ENCODE measurements at places on chromosomes 12 and 14. TPM values are rescaled to one million over a fixed set of nuclear protein-coding genes. Genes with fewer than 3 reads are reported as not detected.
A peak's percentile ranks its signal among the peaks of the same experiment; 100 is the strongest.

DNA sequence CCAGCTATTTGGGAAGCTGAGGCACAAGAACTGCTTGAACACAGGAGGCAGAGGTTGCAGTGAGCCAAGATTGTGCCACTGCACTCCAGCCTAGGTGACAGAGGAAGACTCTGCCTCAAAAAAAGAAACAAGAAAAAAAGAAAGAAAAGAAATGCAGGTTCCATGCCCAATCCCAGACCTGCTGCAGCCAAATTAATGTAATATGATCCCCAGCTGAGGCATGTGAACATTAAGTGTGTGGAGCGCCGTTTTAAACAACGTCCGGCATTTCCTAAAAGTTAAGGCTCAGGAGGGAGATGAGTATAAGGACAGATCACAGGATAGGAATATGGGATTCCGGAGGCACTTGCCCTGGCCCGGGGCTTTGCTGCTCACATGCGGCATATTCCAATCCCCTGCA is 162.9 kb downstream of the KSR2 start:
- DNase-seq: no peak

SLC17A8 gene
- not detected for total RNA-seq

NOVA1 gene
- 0.90 TPM for total RNA-seq

DNA sequence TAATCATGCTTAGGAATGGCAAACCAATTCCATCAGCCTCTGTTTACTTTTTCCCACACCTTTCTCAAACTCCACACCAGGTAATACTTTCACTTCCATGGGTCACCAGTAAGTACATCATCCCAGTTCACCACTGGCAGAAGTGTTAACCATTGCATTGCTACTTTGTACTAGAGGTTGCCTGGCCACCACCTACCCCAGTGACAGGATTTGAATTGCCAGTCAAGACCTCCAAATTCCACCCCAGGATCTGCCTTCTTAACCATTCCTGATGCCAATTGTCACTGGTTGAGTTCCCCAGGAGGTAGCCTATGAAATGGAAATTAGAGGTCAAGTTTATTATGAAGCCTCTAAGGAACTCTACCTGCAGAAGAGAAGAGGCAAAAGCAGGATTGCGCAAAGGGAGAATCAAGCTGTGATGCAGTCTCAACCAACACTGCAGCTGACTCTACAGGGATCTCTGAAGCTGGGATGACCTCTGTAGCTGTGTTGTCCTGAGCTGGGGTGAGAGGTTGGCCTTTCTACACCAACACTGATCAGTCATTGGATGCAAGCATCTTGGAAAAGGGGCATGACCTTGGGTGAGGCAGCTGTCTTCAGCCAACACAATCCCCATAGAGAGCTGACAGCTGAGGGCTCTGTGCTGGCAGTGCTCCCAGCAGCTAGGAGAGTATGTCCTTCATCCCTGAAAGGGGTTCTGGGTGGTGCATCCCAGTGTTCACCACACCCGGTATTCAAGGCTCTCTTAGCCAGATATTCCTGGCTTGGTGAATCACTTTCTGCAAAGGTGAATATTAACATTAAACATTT is 37.0 kb upstream of the HMGA2 start:
- no peak for DNase-seq

GRCh38 chr12:83320350-83320749 is 633.6 kb downstream of the TMTC2 start:
- no peak for DNase-seq

DNA sequence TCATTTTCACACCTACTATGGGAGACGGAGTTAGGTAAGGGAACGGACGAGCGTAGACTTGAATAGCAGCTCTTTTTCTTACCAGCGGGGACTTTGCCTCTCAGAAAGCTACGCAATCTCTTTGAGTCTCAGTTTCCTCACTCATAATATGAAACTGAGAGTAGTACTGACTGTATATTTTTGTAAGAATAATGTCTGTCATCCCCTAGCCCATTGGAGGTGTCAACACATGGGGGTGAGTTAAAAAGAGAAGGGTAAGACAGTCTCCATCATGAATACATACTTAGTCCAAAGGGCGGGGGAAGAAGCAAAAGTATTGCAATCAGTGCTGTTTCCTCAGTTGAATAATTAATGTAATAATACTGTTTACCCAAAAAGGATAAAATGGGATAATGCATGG is 592.2 kb downstream of the NRXN3 start:
- no peak for DNase-seq

DNA sequence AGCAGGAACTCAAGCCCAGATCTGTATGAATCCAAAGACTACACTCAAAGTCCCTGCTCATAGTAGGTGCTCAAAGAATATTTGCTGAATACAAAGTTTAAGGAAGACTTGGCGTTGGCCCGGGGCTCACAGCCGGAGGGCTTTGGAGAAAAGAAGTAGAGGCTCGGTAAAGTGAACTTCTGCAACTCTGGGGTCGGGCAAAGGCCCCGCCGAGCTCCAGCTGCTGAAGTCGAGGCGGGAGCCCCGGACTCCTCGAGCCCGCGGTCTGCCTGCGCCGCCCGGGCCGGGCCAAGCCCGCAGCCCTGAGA is 335 bp downstream of the GCN1 start:
- no peak for DNase-seq

DNA sequence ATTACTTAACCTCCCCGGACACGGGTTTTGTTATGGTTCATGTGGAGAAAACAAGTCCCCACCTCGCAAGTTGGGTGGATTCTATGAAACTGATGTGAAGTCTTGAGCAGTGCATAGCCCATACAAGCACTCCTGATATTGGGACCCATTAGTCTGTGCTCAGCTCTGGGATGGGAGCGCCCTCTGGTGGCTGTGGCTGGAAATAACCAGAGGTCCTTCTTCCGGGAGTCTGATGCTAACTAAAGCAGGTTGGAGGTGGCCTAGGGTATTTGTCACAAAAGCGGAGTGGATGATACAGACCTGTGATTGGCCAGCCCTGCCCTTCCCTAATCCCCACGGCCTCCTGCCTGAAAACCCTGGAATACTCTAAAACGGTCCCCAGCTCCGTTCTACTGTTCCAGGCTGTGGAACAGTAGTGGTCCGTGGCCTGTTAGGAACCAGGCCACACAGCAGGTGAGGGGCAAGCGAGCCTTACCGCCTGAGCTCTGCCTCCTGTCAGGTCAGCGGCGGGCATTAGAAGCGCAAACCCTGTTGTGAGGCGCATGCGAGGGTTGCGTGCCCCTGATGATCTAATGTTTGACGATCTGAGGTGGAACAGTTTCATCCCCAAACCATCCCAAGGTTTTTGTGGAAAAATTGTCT is 6.4 kb downstream of the SLC48A1 start:
- peak; percentile 79 for DNase-seq

- DNase-seq: peak; percentile 99
These were observed 23.3 kb upstream of the MARK3 start for GRCh38 chr14:103361867-103362266.

DNA sequence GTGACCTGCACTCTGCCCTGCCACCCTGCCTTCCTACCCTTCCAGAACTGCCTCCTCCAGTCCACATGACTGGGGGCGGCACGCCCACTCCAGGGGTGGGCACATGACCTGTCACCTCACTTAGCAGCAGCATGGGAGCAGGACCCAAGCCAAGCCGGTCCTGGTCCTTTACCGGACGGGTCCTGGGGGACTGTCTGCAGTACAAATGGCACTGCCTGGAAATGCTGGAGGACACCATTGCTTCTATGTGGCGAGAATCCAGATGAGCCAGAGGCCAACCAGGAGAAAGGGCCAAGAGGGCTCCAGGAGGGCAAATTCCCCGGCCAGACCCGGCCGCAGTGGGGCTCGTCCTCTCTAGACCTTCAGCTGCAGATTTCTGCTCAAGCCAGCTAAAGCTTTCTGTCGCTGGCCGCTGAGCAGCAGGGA is 33.1 kb downstream of the ITPK1 start:
- no peak for DNase-seq

LBHD2 gene
- total RNA-seq: not detected

DNA sequence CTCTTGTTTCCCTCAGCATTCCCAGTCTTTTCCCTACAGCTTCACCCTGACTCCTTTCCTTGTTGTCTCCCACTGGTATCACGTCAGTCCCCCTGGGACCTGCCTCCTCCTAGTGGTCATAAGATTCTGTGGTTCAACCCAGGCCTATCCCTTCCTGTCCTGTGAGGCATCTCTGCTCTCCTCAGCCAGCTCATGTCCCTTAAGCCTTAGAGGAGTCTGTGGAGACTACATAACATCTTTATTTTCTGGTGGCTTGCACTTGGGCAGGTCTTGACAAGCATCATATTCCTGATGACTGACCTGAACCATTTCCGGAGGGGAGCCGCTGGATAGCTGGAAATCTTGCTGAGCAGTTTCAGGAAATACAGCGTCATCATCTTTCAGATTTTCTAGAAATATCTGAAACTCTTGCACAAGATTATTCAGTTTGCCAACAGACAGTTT is 688 bp downstream of the C12orf71 start:
- DNase-seq: peak; percentile 15

DNA sequence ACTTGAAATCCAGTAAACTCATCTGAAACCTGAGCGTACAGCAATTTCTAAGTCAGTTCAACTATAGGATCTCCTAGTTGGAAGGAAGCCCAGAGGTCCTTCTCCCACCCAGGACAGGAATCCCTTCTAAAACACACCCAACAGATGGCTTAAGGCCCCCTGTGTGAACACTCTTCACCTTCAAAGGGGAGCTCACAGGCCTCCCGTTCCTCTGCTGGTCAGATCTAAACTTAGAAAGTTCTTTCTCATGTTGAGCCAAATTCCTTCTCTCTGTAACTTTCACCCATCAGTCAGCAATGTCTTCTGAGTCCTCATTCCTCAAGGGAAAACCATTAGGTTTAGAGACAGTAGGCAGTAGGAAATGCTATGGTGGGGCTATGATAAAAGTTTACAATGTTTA is 355.2 kb downstream of the PCNX1 start:
- DNase-seq: no peak

SPIC gene
- total RNA-seq: not detected

GRCh38 chr12:27984275-27984674 is 11.7 kb upstream of the PTHLH start:
- DNase-seq: peak; percentile 88

DNA sequence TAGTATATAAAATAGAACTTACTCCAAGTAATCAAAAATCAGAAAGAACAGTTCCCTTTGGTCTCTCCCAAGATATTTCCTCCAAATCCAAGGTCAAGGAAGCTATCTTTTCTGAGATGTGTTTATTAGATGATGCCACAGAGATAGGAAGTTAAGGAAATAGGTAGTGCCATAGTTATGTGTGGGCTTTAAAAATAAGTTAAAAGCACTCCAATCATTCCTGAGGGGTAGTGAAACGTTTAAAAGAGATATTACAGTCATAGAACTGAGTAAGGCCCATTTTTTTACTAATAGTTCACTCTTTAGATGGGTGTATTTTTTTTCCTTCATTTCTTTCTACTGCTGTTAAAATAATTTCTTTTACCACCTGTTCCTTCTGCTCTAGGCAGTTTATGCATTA is 1630.9 kb upstream of the SEL1L start:
- no peak for DNase-seq
